ENCODE measurements at places on chromosomes 13 and 19.

DNA sequence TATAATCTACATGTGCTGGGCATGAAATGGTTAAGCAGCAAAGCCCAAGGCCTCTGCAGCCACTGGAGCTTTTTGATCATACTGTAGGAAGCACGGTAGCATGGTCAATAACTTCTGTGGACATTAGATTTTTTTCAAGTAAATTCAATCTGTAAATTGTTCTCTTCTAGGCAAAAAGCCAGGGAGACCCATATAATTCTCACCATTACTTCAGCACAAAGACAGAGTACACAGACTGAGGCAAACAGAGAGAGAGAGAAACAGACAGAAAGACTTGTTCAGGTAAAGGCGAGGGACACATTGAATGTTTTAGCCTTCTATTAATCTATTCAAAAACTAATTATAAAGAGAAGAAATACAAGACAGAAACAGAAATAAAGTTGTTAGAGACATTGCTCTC, 349.4 kb downstream of the RFC3 start:
- no peak for DNase-seq

GRCh38 chr13:86601351-86601750, 802.1 kb upstream of the SLITRK6 start:
- DNase-seq, result no peak

- no peak for DNase-seq
These were observed 279.0 kb downstream of the TBC1D4 start for GRCh38 chr13:75202981-75203380.

DNA sequence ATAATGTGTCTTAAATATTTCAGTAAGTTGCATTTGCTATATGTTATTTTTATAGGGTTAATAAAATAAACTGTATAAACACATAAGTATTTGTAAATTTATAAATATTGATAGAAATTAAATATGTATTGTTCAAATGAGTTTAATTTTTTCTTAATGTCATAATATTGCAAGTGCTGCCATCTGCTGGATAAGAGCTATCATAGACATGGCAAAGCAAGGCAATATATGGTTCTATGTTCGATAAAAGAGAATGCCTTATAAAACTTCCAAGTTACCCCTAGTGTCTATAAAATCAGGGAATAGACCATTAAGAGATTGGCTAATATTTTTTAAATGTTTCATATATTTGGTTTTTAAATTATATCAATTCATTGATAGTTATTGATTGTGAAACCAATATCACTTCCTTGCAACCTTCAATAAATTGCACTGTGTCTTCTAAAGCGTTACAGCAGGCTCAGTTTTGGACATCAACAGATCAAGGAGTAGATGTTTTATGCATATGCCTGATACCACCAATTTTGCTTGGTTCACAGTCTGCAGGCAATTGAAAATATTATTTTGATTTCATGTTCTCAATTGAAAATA, 29.0 kb upstream of the SLITRK6 start:
- no peak for DNase-seq

DNA sequence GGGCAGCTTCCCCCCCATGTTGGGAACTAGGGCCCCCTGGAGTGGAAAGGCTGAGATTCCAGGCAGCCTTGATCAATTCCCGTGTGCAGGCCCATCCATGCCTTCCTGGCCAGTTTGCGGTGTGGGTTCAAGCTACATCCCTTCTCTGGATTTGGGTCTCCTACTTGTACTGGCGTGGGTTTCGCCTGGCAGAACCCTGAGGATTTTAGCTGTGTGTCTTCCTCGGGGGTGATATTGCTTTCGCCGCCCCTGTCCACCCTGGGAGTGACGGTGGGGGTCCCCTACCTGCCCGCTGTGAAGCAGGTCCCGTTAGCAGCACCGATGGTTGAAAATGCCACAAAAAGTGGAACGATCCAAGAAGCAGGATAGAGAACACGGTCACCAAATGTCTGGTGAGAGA, 11.4 kb downstream of the SLC7A9 start:
- DNase-seq, result no peak

- no peak for DNase-seq
These were observed 4.3 kb upstream of the CEACAM19 start for GRCh38 chr19:44666852-44667556.

- no peak for DNase-seq
These were observed 14.6 kb downstream of the PRR12 start for GRCh38 chr19:49605605-49606004.

GRCh38 chr13:44017756-44018309, 138.1 kb downstream of the LACC1 start:
- no peak for DNase-seq

GRCh38 chr13:72700509-72700908, 26.9 kb downstream of the MZT1 start:
- DNase-seq, result no peak

GRCh38 chr19:34269081-34269480, 14.7 kb downstream of the GARRE1 start:
- DNase-seq, result no peak

GRCh38 chr13:66414066-66414800, 815.9 kb downstream of the PCDH9 start:
- DNase-seq, result no peak

GRCh38 chr13:102915393-102915930, 69.6 kb downstream of the ERCC5 start:
- no peak for DNase-seq

Measured in stimulated activated naive CD8-positive, alpha-beta T cell treated with anti-CD3 and anti-CD28 coated beads, Interleukin-15, amount 100 ng/mL, for 72 hours (primary cell).